ENCODE measurements at places on chromosomes 6 and 20. TPM values are rescaled to one million over a fixed set of nuclear protein-coding genes. Genes with fewer than 3 reads are reported as not detected.

Gene MOG
- not detected for total RNA-seq

GRCh38 chr6:135972150-135972549 lies 120.6 kb downstream of the PDE7B start:
- no peak for DNase-seq
- no peaks in the 10 kb centered on the region for H3K36me3 ChIP-seq
- no peak overlapping the region for H3K4me3 ChIP-seq
- no peaks in the 10 kb centered on the region for H3K27me3 ChIP-seq
- no peaks in the 10 kb centered on the region for H3K4me1 ChIP-seq
- H3K27ac ChIP-seq, result no peak overlapping the region

GRCh38 chr20:19438488-19438887 lies 226.0 kb downstream of the SLC24A3 start:
- no peaks in the 10 kb centered on the region for H3K27me3 ChIP-seq
- H3K4me1 ChIP-seq, result no peaks in the 10 kb centered on the region
- DNase-seq, result no peak

- H3K4me3 ChIP-seq, result no peak overlapping the region
- H3K36me3 ChIP-seq, result no peaks in the 10 kb centered on the region
- no peak for DNase-seq
- H3K27ac ChIP-seq, result no peak overlapping the region
These were observed 27.5 kb upstream of the SIRPA start for GRCh38 chr20:1867495-1868260.

GRCh38 chr6:6842291-6842690 lies 253.8 kb downstream of the LY86 start:
- no peaks in the 10 kb centered on the region for H3K36me3 ChIP-seq
- H3K4me3 ChIP-seq, result no peak overlapping the region
- no peaks in the 10 kb centered on the region for H3K4me1 ChIP-seq
- no peak overlapping the region for H3K27ac ChIP-seq
